ENCODE measurements at places on chromosomes 11 and 22. TPM values are rescaled to one million over a fixed set of nuclear protein-coding genes. Genes with fewer than 3 reads are reported as not detected.

DNA sequence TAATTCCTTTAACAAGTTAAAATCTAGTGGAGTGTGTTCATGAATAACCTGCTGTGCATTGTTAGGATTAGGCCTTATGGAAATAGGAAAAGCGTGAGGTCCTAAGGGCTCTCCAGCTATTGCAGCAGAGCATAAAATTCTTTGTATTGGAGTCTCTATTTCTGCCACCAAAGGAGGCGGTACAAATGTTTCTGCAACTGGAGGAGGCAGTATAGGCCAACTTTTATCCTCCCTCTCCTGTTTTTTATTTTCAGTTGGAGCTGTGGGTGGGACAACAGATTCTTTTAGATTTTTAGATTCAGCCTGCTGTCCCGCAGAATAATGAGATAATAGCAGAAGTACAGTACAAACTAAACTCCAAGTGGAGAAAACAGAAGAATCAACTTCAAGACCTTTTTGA lies 26.2 kb downstream of the OR10A6 start:
- DNase-seq: no peak

GRCh38 chr11:12086271-12087074 lies 23.9 kb upstream of the MICAL2 start:
- DNase-seq: no peak

GRCh38 chr11:127236776-127237175 lies 236.2 kb upstream of the KIRREL3 start:
- DNase-seq: no peak

Gene SYT7
- polyA plus RNA-seq: 6.5 TPM

Gene TEX54
- not detected for polyA plus RNA-seq
